ENCODE measurements at places on chromosomes 6 and 20. TPM values are rescaled to one million over a fixed set of nuclear protein-coding genes. Genes with fewer than 3 reads are reported as not detected.

The MRS2 gene
- total RNA-seq, result 22.1 TPM

The SPATA2 gene
- 3.7 TPM for total RNA-seq

The AHI1 gene
- total RNA-seq, result 3.6 TPM

The SSR1 gene
- total RNA-seq, result 71.0 TPM

The PNLDC1 gene
- 0.14 TPM for total RNA-seq

The POFUT1 gene
- 38.6 TPM for total RNA-seq

The PGM3 gene
- 27.6 TPM for total RNA-seq

The PLA2G7 gene
- 0.51 TPM for total RNA-seq

The SLC13A3 gene
- 3.2 TPM for total RNA-seq

The AKAP7 gene
- 2.8 TPM for total RNA-seq

The OVOL2 gene
- total RNA-seq, result 16.8 TPM

The NINL gene
- total RNA-seq, result 3.7 TPM

The ADGRF1 gene
- 24.3 TPM for total RNA-seq

The SCRT2 gene
- total RNA-seq, result not detected

The OSER1 gene
- 16.8 TPM for total RNA-seq

The FHL5 gene
- not detected for total RNA-seq

The CD93 gene
- total RNA-seq, result under 0.01 TPM

The WFDC12 gene
- not detected for total RNA-seq

The CTCFL gene
- not detected for total RNA-seq

The SLCO4A1 gene
- 4.0 TPM for total RNA-seq

The SPDEF gene
- 21.0 TPM for total RNA-seq

The ATAT1 gene
- total RNA-seq, result 5.3 TPM

The IL20RA gene
- 3.8 TPM for total RNA-seq

The COL11A2 gene
- total RNA-seq, result not detected

The TOMM6 gene
- 231 TPM for total RNA-seq

The IRF4 gene
- total RNA-seq, result not detected

The TP53TG5 gene
- not detected for total RNA-seq

The HSPA1L gene
- 0.14 TPM for total RNA-seq

The THBS2 gene
- 3.3 TPM for total RNA-seq

The FAM83B gene
- total RNA-seq, result 35.7 TPM

The SIRPB1 gene
- 1.3 TPM for total RNA-seq

The BEND6 gene
- total RNA-seq, result 0.28 TPM

The BMP7 gene
- total RNA-seq, result 0.49 TPM

The PCSK2 gene
- total RNA-seq, result not detected

The CCM2L gene
- not detected for total RNA-seq

The MYBL2 gene
- total RNA-seq, result 47.8 TPM

The POU3F2 gene
- not detected for total RNA-seq

The CALHM4 gene
- total RNA-seq, result not detected

The TFAP2D gene
- not detected for total RNA-seq

The SIM1 gene
- not detected for total RNA-seq

The LINC00237 gene
- not detected for total RNA-seq

The PNPLA1 gene
- total RNA-seq, result 0.23 TPM

The SNX14 gene
- total RNA-seq, result 42.5 TPM

The C6orf163 gene
- total RNA-seq, result 1.1 TPM

The HLA-DPB1 gene
- 0.93 TPM for total RNA-seq

The NR2E1 gene
- not detected for total RNA-seq

The ANGPT4 gene
- total RNA-seq, result not detected

The TMEM14B gene
- total RNA-seq, result 69.0 TPM

The VSTM2L gene
- total RNA-seq, result 23.7 TPM
